ENCODE measurements at places on chromosomes 7 and 10.
A peak's percentile ranks its signal among the peaks of the same experiment; 100 is the strongest.

GRCh38 chr10:125054669-125055268 lies 105.6 kb downstream of the CTBP2 start:
- no peak for DNase-seq

- no peak for DNase-seq
Observed at GRCh38 chr7:116547347-116547746, 22.5 kb downstream of the CAV1 start.

GRCh38 chr10:13961097-13961496 lies 369.6 kb downstream of the FRMD4A start:
- DNase-seq, result no peak

- no peak for DNase-seq
Observed at GRCh38 chr7:30366606-30367005, 82.2 kb downstream of the ZNRF2 start.

GRCh38 chr10:122112021-122112616 lies 123.2 kb downstream of the TACC2 start:
- no peak for DNase-seq

DNA sequence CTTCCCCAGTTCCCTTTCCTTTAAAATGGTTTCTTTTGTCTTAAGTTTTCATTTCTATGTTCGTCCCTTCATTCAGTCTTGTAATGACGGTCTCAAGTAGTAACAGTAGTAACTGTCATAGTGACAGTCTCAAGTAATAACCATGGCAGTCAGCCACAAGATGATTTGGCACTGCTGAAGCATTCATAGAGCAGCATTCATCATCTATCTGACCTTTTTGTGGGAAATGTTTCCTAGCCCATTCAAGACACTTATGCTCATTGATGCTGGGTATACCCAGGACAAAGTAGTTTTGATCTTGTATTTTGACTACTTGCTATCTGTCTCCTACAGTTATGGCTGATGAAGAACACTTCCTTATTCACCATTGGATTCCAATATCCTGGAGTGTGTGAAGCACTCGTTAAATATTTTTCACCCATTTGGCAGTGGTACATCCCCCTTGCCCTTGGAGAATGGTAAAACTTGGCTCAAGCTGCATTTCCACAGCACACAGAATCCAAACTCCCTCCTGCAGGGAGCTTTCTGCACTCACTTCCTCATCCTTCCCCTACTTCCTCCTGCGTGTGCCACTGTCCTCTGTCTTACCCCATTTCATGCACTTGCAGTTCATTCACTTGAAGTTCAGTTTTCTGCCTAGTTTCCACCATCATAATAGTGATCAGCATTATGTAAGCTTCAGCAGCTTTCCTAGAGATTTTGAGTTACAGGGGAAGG lies 19.0 kb downstream of the GIMAP4 start:
- no peak for DNase-seq

- DNase-seq, result peak; percentile 68
Observed at GRCh38 chr10:101839416-101840063, 4.1 kb downstream of the KCNIP2 start.

GRCh38 chr7:6430271-6430940 lies 17.3 kb downstream of the DAGLB start:
- DNase-seq, result peak; percentile 49

DNA sequence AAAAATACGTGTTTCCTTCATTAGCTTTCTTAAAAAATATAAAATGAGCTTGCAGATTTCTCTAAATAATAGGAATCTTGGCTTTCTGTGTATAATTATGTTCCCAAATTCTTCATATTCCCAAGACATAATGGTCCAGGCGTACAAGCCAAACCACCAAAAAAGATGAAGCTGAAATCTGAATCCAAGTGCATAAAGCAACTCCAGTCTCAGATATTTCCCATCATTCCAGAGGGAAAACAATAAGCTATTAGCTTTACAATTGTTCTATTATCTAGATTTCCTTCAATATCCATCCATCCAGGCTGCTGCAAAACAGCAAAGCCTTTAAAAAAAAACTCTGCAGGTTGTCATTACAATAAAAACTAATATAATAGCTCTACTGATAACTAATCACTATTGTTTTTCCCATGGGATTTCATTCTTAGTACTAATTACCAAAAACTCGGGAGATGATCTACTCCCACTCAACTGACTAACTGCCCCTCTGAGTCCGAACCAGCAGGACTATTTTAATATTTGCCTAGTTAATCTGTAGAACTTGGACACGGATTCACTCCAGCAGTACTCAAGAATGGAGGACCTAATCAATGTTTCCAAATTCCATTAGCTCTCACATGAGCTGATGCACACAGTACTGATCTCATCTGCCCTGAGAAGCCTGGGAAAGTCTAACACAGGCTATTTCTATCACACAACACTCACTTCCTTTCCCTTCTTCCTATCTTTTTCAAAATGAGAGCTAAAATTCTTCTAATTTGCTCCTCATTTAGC lies 108.9 kb upstream of the ASAH2 start:
- DNase-seq, result no peak

DNA sequence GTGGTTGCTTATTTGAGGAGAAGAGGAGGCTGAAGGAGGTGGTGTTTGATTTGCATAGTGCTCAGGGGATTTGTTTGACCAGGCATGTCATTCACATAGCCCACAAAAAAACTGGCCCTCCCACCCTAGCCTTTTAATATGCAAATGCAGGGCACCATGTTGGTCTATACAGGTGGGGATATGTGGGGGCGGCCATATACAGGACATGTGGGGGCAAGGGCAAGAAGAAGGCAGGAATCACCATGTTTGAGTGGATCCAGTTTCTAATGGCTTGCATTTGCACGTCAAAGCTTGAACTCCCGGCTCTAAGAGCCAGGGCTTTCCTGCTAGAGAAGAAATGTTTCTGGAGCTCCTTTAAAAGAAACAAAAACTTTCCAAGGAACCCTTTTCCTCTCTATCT lies 541.0 kb downstream of the ZWINT start:
- DNase-seq, result no peak

- no peak for DNase-seq
Observed at GRCh38 chr7:86790383-86790782, 146.7 kb downstream of the GRM3 start.

- no peak for DNase-seq
Observed at GRCh38 chr10:25178411-25178810, 3.6 kb downstream of the GPR158 start.

DNA sequence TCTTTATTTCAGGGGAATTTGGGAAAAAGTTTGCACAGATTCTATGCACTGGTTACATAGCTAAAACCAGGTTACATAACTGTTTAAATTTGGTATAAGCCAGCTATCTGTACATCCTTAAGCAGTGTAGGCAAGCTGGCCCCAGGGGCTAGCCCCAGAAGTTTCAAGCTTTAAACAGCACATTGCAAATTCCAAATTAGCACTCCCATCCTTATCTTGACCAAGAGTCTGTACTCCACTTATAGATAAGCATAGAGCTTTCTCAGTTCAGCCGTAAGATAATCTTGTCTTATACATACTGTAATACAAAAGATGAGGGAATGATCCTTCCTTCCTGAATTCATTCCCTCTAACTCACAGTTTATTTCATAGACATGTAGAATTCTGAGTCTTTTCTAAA lies 109.3 kb downstream of the SPAG6 start:
- DNase-seq, result no peak

DNA sequence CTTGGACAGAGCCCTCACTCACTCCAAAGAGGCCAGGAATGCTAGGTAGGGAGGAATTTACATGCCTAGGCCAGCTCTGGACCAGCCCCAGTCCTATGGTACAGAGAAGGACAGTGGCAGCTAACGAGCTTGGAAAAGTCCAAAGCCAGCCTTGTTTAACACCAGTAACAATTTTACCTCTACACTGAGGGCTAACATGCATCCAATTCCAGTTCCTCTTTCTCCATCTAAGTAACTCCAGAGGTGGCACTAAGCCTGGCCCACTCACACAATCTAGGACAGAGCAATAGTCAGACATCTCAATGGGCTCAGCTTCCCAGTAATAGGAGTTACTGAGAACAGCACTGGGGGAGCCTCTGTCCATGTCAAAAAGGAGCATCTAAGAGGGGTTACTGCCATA lies 5.7 kb upstream of the LCOR start:
- DNase-seq, result no peak

GRCh38 chr10:68125772-68126171 lies 16.5 kb downstream of the MYPN start:
- no peak for DNase-seq

DNA sequence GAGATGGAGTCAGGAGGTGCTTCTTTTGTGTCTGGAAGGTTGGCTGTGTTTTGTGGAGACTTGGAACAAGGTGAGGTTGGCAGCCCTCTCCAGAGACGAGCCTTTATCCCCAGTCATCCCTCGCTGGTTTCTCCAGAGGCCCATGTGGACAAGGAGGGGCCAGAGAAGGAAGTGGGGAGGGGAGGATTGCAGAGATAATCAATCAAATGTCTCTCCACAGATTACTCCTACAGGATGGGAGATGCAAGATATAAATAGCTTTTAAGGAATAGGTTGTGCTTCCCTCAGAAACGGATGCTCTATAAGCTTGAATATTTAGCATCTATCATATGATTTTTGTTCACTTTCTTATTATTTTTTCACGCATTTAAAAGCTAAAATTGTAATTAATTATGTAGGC lies 70.4 kb upstream of the VWDE start:
- DNase-seq, result no peak

DNA sequence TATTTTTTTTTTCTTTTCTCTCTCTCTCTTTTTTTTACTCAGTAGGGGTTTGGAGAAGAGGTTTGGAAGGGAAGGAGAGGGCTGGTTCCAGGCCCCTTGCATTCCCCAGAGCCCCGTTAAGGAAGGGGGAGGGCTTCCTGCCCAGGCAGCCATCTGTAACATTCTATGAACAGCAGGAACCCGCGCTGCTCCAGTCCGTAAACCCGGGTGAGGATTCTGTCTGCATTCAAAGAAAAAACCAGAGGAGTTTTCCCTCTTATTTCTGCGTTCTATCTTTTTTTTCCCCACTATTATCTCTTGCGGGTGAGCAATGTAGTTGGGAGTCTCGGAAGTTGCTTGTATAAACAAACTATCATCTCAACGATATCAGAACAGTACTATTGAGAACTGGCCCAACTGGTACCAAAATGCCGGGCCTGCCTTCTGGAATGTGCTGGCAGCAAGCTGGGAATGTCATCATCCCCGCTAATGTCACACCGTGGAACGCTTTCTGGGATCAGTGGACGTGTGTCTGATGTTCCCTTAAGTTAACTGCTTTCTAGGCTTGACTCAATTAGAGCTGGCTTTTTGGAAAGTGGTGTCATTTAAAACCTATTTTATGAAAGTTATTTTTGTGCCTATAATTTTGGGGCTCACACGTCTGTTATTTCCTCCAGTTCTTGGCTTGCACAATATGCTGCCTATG lies 153.1 kb upstream of the MEOX2 start:
- no peak for DNase-seq

- no peak for DNase-seq
Observed at GRCh38 chr7:136050462-136050847, 73.3 kb upstream of the MTPN start.

DNA sequence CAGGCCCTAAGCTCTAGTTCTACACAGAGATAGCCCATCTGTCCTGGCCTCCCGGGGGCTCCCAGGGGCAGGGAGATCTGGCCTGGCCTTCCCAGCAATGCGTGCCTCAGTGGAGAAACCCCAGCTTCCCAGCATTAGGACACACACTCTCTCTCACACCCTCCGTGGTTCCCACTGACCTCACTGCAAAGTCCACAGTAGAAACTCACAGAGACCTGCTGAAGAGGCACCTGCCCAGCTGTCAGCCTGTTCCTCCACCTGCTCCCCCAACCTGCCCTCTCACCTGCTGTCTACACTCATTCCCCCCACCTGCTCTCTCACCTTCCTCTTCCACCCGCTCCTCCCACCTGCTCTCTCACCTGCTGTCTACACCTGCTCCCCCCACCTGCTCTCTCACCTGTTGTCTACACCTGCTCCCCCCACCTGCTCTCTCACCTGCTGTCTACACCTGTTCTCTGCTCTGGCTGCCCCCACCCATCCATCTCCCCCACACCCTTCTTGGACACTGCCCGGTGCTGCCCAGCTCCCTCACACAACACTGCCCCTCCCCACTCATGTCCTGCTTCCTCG lies 21.1 kb upstream of the PFKP start:
- DNase-seq, result no peak

DNA sequence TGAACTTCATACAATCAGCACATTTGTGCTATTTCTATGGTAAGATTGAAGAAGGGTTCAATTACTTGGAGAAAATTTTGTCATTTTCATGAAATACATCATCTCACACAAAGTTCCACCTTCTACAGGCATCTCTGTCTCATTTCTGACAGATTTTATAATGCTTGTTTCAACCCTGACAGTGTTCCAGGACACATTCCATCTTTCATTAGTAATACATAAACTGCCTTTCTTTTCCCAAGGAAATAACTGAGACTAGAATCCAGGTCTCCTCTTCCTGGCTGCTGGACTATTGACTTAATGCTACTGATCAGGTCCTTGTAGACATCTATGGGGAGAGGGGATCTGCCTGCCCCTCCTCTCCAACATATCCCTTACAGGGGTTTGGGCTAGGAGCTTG lies 70.1 kb upstream of the PLPP4 start:
- no peak for DNase-seq

DNA sequence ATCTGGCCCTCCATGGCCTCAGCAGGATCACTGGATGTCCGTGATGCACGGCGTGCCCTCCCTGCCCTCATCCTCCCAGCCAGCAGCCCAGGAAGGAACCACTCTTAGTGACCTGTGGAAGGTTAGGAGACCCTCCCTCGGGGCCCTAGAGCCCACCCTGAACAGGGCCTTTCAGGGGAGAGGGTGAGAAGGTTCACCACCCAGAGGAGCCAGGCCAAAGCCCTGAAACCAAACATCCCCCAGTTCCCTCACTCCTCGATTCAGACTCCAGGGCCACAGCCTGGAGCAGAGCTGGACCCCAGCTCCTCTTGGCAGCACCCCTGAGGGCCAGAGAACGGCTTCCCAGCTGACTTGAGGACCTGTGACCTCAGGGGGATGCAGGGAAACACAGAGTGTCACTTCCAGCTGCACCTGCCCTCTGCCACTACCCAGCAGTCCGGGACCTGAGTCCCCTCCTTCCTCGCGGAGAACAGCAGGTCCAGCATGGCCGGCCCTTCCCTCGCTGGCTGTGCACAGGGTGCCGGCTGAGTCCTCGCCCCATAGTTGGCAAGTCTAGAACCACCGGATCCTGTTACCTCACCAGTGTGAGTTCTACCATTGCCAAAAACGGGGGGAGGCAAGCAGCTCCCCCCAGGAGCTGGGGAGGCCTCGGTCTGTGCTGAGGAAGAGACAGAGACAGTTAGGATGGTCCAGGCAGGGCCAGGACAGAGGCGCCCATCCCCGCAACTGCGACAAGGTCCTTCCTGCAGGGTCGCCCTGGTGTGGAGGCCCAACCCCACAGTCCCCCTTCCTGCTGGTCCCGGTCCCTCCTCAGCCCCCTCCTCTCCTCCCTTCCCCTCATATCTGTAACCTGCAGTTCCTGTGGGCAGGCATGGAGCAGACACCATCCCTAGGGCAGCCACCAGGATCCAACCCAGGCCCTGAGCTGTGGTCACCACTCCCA lies 158.6 kb downstream of the NRF1 start:
- DNase-seq, result no peak

- no peak for DNase-seq
Observed at GRCh38 chr7:101488826-101489572, 126.3 kb downstream of the COL26A1 start.

DNA sequence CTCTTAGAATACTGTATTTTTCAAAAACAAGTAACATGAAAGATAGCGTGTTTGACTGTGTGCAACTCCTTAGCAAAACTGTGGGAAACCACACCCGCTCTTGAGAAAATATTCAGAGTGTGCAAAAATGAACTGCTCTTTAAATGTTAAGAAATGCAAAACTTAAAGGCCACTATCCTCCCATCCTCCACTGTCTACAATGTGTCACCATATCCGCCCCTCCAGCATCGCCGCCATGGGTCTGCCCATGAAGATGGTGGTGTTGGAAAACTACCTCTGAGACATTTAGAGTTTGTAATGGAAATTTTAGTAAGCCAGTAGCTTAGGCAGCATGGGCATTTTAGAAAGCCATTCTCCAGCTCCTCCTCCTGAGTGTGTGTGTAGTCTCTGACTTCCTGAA lies 20.1 kb upstream of the NMT2 start:
- DNase-seq, result no peak
